CD4-positive, alpha-beta T cell treated with Interleukin-4 for 4 hours (primary cell): ENCODE measurements at places on chromosomes 11 and 22.

- no peak for DNase-seq
Measured at GRCh38 chr11:123416566-123416965, 13.5 kb upstream of the GRAMD1B start.

GRCh38 chr11:5107285-5107684 lies 30.9 kb downstream of the OR52A5 start:
- no peak for DNase-seq

DNA sequence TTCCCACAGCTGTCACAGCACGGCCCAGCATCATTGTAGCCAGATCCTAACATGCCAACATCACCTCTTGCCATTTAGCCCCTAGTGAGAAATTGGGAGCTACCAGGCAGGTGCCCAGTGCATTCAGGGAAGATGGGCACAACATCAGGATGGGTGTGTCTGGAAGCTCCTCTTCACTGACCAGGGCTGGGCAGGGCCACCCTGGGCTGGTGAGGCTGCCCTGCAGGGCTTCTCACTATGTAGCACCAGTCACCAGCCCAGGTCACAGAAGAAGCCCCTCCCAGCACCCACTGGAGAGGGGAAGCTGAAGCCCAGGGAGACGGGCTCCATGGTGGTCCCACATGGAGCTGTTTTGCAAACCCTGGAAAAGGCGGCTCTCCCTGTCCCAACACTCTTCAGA lies 13.9 kb downstream of the ZNF74 start:
- DNase-seq, result no peak

- DNase-seq, result no peak
Measured at GRCh38 chr11:132050577-132051165, 680.3 kb downstream of the NTM start.

DNA sequence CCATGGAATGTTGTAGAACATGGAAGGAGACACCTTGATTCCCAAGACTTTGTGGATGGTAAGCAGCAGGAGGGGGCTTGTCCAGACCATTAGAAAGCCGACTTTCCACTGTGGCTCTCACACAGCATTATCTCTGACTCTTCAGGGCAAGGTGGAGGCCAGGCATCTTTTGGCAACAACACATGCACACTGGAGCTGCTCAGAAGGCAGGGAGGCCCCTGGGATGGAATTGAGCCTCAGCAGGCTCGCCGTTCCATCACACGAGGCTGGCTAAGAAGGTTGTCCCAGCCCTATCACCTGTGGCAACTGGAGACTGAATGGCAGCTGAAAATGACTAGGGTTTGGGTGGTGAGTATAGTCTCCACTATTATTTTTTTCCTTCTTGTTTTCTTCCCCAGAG lies 76.3 kb upstream of the TMEM45B start:
- no peak for DNase-seq

- no peak for DNase-seq
Measured at GRCh38 chr11:1565904-1566247, 6.2 kb downstream of the DUSP8 start.

DNA sequence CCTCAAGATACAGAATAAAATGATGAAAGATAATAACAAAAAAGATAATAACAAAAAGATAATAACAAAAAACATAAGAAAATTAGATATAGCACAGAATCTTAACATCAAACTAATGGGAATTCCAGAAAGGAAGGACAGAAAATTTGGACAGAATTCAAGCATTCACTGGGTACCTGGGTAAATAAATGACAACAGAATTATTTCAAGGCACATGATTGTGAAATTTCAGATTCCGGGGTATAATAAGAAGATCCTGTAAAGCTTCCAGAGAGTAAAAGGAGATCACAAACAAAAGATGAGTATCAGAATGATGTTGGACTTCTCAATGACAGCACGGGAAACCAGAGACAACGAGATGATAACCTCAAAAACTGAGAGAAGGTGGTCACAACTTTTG lies 42.1 kb upstream of the OR9Q1 start:
- DNase-seq, result no peak

GRCh38 chr22:27512283-27512761 lies 289.2 kb downstream of the MN1 start:
- DNase-seq, result no peak

DNA sequence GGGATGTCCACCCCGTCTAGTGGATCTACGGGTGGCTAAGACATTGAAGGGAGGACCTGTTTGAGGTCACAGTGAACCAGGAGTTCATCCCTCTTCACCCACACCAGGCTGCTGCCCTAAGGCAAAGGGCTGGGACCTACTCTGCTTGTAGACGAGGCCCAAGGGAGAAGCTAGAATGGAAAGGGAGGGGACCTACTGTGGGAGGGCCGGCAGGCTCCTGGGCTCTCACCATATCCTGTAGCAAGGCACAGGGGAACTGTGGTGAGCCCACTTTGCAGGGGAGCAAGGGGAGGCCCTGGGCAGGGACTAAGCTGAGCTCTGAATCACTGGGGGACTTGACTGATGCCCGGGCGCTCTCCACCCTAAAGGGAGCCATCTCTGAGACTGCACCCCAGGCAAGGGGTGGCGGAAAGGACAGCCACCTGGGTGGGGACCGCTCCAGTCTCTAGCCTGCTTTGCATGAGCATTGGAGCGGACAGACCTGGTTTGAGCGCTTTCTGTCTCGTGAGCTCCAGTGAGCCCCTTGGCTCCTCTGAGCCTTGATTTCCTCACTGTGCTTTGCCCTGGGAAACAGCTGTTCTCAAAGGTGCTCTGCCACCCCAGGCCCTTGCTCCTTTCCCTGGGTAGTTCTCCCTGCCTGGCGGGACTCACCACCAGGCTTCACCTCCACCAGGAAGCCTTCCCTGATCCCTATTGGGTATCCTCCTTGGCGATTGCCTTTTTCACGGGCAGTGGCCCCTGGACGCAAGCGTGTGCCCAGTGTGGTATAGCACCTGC lies 24.2 kb downstream of the PARVG start:
- no peak for DNase-seq

GRCh38 chr11:3202759-3203158 lies 15.9 kb downstream of the MRGPRG start:
- DNase-seq, result no peak
